ENCODE measurements at places on chromosomes 16 and 17.
A peak's percentile ranks its signal among the peaks of the same experiment; 100 is the strongest.

DNA sequence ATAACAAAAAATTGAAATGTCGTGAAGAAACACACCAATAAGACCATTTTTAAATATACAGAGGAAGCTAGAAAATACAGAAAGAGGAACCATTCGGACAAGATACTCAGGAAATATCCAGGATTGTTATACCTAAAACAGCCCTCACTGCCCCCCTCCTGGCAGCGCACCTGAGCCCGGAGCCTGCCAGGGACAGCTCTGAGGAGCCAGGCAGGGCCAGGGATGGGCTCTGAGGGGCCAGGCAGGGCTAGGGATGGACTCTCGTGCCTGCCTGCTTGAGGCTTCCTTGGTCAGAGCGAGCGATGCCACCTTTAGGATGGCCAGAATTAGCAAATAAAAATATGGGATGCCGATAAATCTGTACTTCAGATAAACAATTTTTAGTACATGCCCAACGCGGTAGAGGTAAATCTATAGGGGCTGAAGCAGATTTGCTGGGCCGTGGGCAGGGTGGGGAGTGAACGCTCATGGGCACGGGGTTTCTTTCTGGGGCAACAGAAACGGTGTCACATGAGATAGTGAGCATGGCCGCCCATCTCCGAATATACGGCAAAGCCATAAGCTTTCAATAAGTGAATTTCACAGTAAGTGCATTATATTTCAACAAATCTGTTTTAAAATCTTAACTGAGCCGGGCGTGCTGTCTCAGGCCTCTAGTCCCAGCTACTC, 18.2 kb upstream of the CSNK1D start:
- DNase-seq: no peak

DNA sequence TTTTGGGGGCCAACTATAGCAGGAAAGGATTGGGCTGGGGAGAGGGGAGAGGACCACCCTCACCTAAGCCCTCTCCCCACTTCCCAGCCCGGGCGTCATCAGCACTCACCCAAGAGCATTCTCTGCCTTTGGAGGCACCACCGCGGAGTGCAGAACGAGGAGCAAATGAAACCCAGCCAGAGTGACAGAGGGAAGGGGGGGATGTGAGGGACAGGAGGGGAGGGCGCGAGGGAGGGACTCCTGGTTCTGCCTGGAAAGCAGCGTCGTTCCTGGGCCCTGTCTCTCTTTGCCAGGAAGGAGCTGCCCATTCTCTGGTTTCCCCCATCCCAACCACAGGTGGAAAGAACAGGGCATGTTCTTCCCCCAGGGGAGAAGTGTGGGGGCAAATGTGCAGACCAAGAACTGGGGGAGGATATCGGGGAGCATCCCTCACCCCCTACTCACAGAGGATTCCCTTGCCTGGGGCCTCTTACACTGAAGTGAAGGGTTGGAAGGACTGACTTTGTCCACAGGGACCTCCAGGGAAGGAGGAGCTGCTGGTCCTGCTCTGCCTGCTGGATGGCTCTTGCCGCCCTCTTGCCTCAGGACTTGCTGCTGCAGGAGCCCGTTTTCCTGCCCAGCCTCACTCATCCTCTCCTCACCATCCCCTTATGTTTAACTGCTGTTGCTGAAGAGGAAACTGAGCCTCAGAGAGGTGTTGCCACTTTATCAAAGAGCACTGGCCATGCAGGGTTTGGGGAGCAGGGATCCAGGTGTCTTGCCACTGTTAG, 3.5 kb upstream of the C17orf113 start:
- no peak for DNase-seq

DNA sequence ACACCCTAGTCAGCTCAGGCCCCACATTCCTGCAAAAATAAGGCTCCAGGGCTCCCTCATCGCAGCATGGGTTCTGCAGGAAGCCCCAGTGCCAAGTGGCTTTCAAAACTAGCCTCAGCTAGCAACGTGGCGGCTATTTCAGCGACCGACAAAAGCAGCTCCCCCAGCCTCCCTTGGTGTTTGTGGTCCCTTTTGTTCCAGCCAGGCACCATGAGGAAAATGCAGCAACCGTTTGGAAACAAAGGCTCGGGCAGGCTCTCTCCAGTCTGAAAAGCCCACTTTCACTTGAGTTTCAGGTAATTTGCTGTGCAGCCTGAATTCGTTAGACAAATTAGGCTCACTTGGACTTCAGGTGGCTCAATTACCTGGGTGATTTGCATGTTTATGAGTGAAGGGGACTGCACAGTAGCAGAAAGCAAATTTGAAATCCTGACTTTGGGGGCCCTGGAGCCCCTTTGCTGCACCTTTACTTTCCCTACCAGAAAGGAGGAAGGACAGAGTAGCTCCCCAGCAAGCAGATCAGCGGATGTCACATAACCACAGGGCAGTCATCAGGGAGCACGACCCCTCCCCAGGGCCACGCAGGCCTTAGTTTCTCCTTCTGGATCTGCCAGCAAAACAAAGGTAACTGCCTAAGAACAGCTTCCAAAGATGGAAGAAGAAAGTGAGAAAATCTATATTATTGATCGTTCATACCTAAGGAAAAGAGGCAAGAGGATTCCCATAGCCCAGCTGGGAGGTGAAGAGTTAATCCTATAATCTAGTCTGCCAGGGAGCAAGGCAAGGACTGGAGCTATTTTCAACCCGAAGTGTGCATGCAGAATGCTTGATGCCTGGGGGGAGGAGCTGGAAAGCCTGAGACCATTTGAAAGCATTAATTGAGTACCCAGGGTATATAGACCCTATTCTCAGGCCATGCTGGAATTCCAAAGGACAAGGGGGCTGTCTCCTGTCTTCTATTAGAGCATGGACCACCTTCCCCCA, 143.1 kb upstream of the SDK2 start:
- DNase-seq: no peak

DNA sequence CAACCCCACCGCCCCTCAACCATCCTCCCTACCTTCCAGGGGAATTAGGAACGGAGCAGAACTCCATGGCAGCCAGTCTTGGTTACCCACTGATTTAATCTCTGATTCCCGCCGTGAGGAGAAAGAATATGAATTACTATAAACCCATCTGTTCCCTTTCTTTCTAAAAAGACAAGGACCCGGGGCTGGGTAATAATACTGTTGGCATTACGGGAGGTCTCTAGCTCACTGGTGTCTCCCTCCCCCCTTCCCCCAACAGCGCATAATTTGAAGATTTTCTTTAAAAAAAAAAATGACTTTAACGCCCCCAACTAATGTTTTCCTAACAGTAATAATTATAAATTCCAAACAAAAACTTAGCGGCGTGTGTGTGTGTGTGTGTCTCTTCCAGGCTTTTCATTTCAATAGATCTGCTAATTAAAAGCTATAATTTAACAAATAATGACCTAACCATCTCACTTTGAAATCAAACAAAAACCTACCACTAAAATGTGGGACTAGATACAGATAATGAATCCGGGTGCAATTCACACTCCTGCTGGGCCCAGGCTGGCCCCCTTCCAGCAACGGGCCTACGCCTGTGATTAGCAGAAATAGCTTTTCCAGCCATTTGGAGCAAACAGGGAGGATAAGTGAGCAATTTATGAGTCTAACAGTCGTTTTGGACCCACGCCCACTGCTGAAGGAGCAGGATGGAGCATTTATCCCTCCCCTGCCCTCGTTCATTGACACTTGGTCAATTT, 18.2 kb upstream of the BHLHA9 start:
- peak; percentile 92 for DNase-seq

GRCh38 chr16:68069511-68070248, 15.5 kb upstream of the NFATC3 start:
- no peak for DNase-seq

DNA sequence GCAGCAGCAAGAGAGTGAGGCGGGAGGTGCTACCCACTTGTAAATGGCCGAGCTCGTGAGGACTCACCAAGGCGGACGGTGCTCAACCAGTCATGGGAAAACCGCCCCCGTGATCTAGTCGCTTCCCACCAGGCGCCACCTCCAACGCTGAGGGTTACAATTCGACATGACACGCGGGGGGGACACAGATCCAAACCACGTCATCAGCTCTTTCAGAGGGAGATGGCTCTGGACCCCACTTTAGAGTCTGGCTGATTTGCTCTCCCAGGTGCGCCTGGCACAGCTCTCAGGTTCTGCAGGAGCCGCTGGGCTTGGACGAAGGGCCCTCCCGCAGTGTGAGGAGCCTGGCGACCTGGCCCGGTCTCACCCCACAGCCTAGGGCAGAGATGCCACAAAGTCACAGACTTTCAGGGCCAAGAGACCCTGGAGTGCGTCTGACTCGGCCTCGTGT, 21.1 kb upstream of the DOC2B start:
- DNase-seq: no peak

DNA sequence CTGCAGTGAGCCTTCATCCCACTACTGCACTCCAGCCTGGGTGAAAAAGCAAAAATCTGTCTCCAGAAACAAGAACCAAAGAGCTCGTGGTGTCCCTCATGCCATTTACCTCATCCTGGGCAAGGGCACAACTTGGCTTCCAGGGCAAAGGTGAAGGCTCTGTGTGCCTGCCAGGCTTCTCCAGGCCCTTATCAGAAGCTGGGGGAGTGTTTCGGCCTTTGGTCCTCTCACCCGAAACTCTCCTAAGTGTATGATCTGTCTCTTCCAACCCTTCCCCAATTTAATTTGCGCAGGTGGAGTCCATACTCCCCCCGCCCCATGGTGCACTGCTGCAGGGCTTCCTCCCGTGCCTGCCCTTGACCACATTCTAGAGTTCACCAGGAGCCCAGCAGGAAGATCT, 1.1 kb downstream of the CES2 start:
- DNase-seq: no peak

- DNase-seq: no peak
Observed at GRCh38 chr17:28978356-28978964, 27.1 kb upstream of the PHF12 start.

DNA sequence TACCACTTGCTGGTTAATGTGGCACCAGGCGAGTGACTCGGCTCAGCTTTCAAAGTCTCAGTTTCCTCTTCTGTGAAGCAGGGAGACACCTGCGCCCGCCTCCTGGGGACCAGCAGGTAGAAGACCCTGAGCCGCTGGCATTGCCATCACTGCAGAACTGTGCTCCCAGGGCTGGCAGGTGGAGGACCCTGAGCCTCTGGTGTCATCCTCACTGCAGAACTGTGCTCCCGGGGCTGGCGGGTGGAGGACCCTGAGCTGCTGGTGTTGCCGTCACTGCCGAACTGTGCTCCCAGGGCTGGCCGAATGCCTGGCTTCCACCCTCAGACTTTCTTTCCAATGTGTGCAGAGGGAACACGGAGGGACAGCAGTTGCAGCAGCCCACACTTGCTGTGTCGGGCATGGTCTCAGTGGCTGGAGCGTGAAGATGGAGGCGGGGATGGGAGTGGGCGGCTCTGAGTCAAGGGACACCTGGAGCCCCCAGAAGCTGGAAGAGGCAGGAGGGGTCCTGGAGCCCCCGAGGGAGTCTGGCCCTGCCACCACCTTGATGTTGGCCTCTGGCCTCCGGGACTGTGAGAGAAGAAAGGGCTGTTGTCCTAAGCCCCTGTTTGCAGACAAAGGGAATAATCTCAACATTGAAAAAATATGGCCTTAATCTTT, 75.8 kb upstream of the METTL9 start:
- DNase-seq: no peak

DNA sequence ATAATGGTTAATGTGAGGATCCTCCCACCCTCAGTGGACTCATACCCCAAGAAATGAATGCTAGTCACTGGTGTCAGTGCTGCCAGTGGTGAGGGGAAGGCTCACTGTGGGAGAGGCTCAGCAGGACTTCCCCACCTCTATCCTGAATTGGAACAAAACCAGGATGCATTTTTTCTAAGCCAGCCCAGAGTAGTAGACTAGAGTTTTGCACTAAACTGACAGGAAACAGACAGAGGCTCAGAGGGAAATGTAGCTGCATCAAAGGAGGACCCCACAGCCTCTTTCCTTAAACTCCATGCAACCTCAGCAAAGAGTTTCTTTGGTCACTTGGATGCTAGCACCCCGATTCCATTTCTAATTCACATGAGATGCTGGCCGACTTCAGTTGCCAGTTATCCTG, 10.7 kb upstream of the SKAP1 start:
- no peak for DNase-seq

- no peak for DNase-seq
Observed at GRCh38 chr16:65547772-65548446, 426.0 kb upstream of the CDH11 start.

GRCh38 chr17:45123930-45124796, 8.2 kb downstream of the PLCD3 start:
- no peak for DNase-seq

- DNase-seq: no peak
Observed at GRCh38 chr16:27529962-27530361, 19.8 kb downstream of the GTF3C1 start.
